ENCODE measurements at places on chromosomes 1 and 21.

- no peak for DNase-seq
These were observed 187.1 kb upstream of the CACNA1E start for GRCh38 chr1:181296180-181296579.

GRCh38 chr1:36408479-36408878 lies 10.8 kb upstream of the LSM10 start:
- no peak for DNase-seq

GRCh38 chr1:81490614-81491013 lies 310.1 kb upstream of the ADGRL2 start:
- no peak for DNase-seq

DNA sequence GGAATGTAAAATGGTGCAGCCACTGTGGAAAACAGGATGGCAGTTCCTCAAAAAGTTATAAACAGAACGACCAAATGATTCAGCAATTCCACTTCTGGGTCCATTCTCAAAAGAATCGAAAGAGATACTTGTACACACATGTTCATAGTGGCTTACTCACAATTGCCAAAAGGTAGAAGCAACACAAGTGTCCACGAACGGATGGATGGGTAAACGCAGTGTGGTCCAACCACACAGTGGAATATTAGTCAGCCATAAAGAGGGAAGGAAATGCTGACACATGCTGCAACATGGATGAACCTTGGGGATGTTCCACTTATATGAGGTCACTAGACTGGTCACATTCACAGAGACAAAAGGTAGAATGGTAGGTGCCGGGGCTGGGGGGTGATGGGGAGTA lies 5.3 kb downstream of the KRTAP10-1 start:
- no peak for DNase-seq

DNA sequence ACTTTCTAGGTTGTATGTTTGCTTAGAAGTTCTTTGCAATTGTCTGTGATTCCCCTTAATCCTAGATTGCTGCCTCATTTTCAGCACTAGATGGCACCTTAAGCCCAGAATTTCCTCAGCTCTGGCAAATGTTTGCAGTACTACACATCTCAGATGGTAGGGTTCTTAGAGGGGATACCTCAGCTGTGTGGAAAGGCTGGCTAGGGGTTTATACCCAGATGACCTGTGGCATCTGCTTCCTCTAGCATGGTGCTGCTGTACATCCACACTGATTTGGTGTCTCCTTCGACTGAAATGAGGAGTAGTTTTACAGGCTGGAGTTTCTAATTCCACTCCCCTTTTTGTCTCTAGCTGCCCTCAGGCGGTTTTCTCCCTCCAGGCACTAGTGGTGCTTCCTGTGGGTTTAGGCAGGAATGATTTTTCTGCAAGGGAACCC lies 23.5 kb downstream of the ASB17 start:
- peak; percentile 19 for DNase-seq
